Neural crest cell (in vitro differentiated cells): ENCODE measurements at places on chromosomes 4 and X.

DNA sequence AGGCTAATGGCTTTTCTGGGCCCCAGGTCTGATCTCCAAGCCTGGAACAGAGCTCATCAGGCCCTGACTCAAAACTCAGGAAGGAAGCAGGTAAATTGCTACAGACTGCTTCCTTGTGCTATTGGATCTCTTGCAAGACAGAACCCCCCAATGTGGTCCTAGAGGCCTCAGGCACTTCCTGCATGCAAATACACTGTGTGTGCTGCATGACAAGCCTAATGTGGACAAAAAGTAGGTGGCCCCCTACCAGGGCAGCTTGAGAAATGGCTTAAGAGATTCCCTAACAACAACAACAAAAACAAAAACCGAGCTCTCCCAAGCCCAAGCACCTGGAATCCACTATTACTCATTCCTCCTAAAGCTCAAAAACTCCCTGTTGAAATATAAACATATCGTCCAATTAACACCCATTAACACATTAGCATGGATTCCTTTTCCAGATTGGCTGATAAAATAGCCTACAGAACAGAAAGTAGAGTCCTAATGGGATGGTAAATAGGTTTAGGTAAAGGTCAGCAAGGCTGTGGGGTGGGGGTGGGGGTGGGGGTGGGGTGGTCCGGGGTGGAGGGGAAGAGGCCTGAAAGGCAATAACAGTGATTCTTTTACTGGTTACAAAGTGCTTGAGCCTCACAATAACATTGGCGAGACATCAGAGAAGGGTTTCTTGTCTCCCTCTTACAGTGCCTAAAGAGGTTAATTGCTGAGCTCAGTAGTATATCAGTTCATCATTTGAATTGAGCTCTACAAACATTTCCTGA is 24.1 kb upstream of the FGF16 start:
- no peaks in the 10 kb centered on the region for H3K27me3 ChIP-seq
- no peak for DNase-seq
- no peaks in the 10 kb centered on the region for H3K4me1 ChIP-seq
- H3K36me3 ChIP-seq, result no peaks in the 10 kb centered on the region
- H3K27ac ChIP-seq, result no peak overlapping the region

DNA sequence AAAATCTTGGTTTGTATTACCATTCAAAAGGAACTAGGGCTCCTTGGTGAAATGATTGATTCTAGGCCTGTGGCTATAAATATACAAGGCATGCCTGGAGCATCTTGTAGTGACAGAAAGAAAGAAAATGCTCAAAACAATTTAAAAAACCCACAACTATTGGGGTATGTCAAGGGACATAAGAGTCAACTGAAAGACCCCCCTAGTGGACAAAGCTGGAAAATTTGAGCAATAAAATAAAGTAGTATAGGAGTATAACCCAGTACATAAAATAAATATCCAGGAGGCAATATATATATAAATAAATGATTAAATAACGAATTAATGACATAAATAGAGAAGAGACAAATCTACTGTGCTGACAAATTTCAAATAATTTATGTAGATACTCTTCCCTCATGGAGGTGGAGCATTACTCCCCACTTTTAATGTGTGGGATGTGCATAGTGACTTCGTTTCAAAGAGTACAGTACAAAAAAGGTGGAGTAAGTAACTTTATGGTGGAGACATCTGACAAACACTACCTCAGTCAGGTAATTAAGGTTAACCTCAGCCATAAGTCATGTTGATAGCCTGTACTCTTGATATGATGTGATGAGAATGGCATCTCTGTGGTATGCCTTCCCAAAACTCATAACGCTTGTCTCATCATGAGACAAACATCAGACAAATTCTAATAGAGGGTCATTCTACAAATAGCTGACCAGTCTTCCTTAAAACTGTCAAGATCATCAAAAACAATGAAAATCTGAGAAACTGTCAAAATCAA is 185.0 kb upstream of the GLRA2 start:
- no peaks in the 10 kb centered on the region for H3K27me3 ChIP-seq
- no peaks in the 10 kb centered on the region for H3K4me1 ChIP-seq
- H3K36me3 ChIP-seq, result peaks cover 7% of the 10 kb centered on the region
- H3K27ac ChIP-seq, result no peak overlapping the region
- DNase-seq, result no peak
- H3K4me3 ChIP-seq, result no peak overlapping the region

- H3K4me1 ChIP-seq, result no peaks in the 10 kb centered on the region
- H3K27ac ChIP-seq, result no peak overlapping the region
- H3K27me3 ChIP-seq, result no peaks in the 10 kb centered on the region
Observed at GRCh38 chr4:38691251-38692008, 27.4 kb downstream of the KLF3 start.

GRCh38 chr4:134382478-134383227 is 181.1 kb upstream of the PABPC4L start:
- H3K27ac ChIP-seq, result no peak overlapping the region
- H3K27me3 ChIP-seq, result no peaks in the 10 kb centered on the region
- no peak overlapping the region for H3K4me3 ChIP-seq

DNA sequence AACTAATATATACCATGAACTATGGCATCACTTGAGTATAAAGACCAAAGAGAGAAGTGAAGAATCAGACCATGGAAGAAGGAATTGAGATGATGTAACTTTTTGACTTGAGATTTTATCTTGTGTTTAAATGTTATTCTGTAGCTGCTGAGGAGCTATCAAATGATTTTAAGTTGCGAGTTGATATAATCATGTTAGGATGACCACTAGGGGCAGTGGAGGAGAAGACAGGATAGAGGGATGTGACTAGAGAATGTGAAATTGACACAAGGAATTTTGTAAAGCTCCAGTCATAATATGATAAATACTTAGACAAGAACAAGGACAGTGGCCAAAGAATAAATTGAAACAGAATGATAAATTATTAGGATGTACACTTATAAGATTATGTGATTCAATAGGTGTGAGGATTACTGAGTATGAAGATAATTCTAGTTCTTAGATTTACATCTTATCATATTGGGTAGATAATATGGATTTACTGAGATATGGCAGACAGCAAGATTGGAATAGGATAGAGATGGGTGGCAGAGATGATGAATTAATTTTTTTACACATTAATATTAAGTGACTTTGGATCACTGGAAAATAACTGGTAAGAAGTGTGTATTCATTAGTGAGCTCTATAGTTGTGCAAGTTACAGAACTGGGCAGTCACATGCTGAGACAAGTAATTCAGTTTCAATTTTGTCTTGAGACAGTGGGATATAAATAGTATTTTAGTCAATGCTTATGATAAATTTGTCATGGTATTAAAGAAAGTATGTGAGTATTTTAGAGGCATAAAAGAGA is 816.0 kb upstream of the PCDH10 start:
- DNase-seq, result no peak
- no peaks in the 10 kb centered on the region for H3K27me3 ChIP-seq
- no peak overlapping the region for H3K4me3 ChIP-seq
- no peak overlapping the region for H3K27ac ChIP-seq

GRCh38 chr4:39741401-39741800 is 43.5 kb downstream of the UBE2K start:
- no peaks in the 10 kb centered on the region for H3K27me3 ChIP-seq
- no peak overlapping the region for H3K27ac ChIP-seq
- no peaks in the 10 kb centered on the region for H3K4me1 ChIP-seq
- no peaks in the 10 kb centered on the region for H3K36me3 ChIP-seq

DNA sequence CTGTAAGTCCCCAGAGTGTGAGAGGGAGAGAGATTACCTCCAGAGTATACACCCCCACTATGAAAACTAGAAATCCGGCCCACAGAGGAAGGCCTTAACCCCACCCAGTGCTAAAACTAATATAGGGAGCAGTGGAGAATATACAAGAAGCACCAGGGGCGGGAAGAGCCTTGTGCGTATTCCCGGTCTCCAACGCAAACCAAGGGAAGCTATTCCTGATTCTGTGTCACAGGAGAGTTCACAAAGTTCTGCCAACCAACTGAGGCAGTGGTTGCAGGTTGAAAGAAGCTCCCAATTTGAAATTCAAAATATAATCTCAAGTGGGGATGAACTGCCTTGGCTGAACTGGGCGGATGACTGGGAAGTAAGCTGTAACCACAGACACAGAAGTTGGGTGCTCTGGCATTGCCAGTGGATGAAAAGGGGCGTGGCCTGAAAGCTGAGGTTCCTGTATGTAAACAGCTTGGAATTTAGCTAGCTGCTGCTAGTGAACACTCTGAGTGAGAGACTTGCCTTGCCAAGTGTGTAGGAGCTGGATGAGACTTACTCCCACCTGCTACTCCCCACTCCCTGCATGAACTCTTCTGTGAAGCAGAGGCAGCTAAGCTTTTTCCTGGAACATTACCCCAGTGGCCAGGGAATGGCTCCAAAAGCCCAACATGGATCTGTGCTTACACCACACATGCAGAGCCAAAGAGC is 32.7 kb downstream of the ELF2 start:
- no peaks in the 10 kb centered on the region for H3K27me3 ChIP-seq
- no peak for DNase-seq
- H3K4me3 ChIP-seq, result no peak overlapping the region
- H3K36me3 ChIP-seq, result peaks cover 19% of the 10 kb centered on the region

DNA sequence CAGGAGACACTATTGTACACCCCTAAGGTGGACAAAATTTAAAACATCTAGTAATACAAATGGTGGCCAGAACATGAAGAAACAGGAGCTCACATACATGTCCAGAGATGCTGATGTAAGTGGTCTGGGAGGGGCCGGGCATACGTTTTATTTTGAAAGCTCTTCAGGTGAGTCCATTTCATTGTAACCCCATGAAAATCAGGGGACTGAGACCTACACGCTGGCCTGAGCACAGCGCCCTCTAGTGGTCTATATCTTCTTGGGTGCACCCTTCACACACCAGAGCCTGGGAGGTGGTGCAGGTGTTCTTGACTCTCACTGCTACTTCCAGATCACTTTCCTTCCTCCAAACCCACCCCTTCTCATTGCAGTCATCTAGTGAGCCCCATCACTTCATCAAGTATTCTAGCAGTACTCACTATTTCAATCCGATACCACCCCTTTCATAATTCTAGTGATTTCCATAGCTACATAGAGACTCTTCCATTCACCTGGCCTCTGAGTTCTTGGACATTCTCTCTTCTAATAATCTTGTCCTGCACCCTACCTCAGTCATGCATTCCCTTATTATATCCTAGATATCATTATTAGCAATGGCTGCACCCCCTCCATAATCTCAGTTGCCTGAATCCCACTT is 4.3 kb upstream of the TLR6 start:
- peaks cover 20% of the 10 kb centered on the region for H3K4me1 ChIP-seq
- H3K27ac ChIP-seq, result no peak overlapping the region
- peak; percentile 14 for DNase-seq
- peaks cover 5% of the 10 kb centered on the region for H3K27me3 ChIP-seq

DNA sequence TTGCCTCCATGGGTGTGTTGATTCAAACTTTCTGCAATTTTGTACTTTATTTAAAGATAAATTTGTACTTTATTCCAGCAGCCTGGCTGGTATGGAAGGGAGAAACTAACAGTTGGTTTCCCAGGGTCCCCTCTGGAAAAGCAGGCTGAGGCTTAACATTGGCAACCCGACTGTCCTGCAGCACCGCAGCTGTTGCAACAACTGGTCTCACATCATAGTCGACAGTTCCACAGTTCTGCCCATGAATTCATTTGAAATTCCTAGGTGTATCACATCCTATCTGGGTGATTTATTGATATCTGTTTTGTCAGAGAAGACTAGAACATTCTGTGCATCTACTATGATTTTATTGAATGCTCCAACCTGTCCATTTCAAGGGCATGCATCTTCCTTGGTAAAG is 98.8 kb upstream of the GATB start:
- no peaks in the 10 kb centered on the region for H3K4me1 ChIP-seq
- DNase-seq, result no peak
- no peaks in the 10 kb centered on the region for H3K36me3 ChIP-seq
- H3K4me3 ChIP-seq, result no peak overlapping the region

DNA sequence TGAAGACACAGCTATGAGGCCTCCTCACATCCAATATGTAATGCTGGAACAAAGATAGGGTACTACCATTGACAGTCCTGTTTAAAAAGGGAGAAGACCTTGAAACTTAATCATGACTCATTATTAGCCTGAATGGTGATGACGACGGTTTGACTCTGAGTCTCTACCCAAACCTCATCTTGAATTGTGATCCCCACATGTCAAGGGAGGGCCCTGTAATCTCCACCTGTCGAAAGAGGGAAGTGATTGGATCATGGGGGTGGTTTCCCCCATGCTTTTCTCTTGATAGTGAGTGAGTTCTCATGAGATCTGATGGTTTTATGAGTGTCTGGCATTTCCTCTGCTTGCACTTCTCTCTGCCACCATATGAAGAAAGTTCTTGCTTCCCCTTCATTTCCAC is 395.3 kb upstream of the CPEB2 start:
- no peak overlapping the region for H3K4me3 ChIP-seq
- H3K4me1 ChIP-seq, result peaks cover 6% of the 10 kb centered on the region
- DNase-seq, result no peak
- peaks cover 4% of the 10 kb centered on the region for H3K27me3 ChIP-seq
- H3K27ac ChIP-seq, result no peak overlapping the region

- H3K27me3 ChIP-seq, result no peaks in the 10 kb centered on the region
- H3K27ac ChIP-seq, result no peak overlapping the region
- H3K4me1 ChIP-seq, result peaks cover 3% of the 10 kb centered on the region
- H3K36me3 ChIP-seq, result no peaks in the 10 kb centered on the region
- no peak overlapping the region for H3K4me3 ChIP-seq
Observed at GRCh38 chr4:141346144-141346543, 125.4 kb downstream of the ZNF330 start.

GRCh38 chr4:75484190-75484589 is 30.0 kb downstream of the RCHY1 start:
- peaks cover 8% of the 10 kb centered on the region for H3K36me3 ChIP-seq
- H3K27me3 ChIP-seq, result no peaks in the 10 kb centered on the region
- H3K4me3 ChIP-seq, result no peak overlapping the region
- no peak for DNase-seq

DNA sequence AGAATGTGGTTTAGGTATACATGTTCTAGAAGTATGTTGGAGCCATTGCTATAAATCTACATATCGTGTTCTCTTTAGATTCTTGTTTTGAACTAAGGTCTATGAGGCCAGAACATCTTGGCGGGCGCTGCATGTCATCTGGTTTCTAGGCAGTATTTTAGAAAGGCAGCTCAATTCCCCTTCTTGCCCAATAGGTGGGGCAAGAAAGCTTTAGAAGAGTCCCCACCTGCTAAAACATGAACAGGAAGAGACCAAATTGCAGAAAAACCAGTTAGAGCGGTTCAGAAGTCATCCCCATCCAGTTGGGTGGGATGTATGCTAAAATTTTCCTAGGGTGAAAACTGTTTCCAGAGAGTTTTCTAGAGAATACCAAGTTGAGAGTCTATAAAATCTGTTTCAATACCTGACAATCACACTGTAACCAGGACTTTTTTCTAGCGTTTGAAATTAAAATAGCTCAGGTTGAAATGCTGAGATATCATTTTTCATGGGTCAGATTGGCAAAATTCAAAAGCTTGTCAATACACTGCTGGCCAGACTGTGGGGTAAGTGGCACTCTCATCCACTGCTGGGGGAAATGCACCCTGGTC is 17.5 kb upstream of the SH3KBP1 start:
- no peaks in the 10 kb centered on the region for H3K36me3 ChIP-seq
- no peak overlapping the region for H3K27ac ChIP-seq
- H3K4me1 ChIP-seq, result no peaks in the 10 kb centered on the region
- no peak overlapping the region for H3K4me3 ChIP-seq

GRCh38 chrX:100479329-100479728 is 69.3 kb upstream of the PCDH19 start:
- H3K27me3 ChIP-seq, result no peaks in the 10 kb centered on the region
- no peak for DNase-seq
- no peak overlapping the region for H3K4me3 ChIP-seq
- peaks cover 6% of the 10 kb centered on the region for H3K4me1 ChIP-seq
- H3K27ac ChIP-seq, result no peak overlapping the region

GRCh38 chr4:8656711-8657380 is 64.3 kb downstream of the CPZ start:
- DNase-seq, result no peak
- peaks cover 29% of the 10 kb centered on the region for H3K27me3 ChIP-seq
- no peaks in the 10 kb centered on the region for H3K4me1 ChIP-seq
- no peaks in the 10 kb centered on the region for H3K36me3 ChIP-seq
- no peak overlapping the region for H3K27ac ChIP-seq
